ENCODE measurements at places on chromosomes 16 and 17.

GRCh38 chr17:27343294-27343693 lies 49.4 kb downstream of the WSB1 start:
- DNase-seq, result no peak

DNA sequence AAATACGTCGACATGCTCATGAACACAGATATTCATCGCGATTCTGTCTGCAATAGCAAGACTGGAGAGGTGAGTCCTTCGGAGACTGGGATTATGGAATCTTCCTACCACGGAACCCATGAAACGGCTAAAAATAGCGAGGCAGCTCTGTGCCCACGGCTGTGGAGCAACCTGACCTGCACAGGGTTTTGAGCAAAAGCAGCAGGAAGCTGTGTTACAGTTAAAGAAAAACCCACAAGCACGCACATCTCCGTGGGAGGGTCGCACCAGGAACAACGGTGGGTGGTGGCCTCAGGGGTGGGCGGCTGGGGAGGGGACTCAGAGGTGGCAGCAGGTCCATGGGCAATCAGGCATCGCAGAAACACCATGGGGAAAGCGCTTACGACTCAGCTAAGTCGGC lies 24.8 kb downstream of the SLC38A10 start:
- no peak for DNase-seq

- DNase-seq, result no peak
Observed at GRCh38 chr16:88771294-88771772, 13.7 kb downstream of the PIEZO1 start.

GRCh38 chr17:77694391-77695363 lies 263.8 kb upstream of the TNRC6C start:
- DNase-seq, result no peak

DNA sequence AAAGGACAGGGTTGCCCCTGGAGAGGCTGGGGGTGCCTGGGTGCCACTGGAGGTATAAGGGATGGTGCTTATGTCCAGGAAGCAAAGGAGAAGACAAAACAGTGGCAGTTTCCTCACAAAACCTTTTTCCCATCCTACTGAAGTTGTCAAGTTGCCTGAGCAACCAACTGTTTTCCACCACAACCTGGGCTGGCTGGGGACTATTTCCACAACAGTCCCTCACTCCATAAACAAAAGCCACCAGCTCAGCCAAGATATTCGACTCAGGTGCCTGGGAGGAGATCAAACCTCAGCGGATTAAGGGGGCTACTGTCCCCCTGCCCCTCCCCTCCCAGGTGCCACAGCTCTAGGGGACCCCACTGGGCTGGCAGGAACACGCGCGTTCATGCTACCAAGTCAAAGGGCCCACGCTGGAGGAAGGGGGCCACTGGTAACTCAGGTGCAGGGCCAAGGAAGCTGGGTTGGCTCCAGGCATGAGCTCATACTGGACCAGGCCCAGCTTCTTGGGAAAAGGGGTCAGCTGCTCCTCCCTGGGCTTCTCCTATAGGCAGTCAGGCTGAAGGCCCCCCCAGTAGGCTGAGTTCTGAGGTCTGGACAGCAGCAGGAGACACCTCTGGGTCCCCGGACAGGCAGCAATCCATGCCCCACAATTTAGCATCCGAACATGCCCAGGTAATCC lies 45.7 kb upstream of the MRPS23 start:
- no peak for DNase-seq

- DNase-seq, result no peak
Observed at GRCh38 chr17:9138161-9138717, 116.9 kb downstream of the NTN1 start.

GRCh38 chr16:9027070-9027799 lies 63.5 kb upstream of the USP7 start:
- DNase-seq, result no peak

GRCh38 chr17:81193470-81194224 lies 27.6 kb upstream of the AATK start:
- no peak for DNase-seq

GRCh38 chr17:3998436-3998835 lies 34.2 kb upstream of the ATP2A3 start:
- no peak for DNase-seq

GRCh38 chr17:76676629-76677028 lies 33.1 kb upstream of the ST6GALNAC1 start:
- no peak for DNase-seq

DNA sequence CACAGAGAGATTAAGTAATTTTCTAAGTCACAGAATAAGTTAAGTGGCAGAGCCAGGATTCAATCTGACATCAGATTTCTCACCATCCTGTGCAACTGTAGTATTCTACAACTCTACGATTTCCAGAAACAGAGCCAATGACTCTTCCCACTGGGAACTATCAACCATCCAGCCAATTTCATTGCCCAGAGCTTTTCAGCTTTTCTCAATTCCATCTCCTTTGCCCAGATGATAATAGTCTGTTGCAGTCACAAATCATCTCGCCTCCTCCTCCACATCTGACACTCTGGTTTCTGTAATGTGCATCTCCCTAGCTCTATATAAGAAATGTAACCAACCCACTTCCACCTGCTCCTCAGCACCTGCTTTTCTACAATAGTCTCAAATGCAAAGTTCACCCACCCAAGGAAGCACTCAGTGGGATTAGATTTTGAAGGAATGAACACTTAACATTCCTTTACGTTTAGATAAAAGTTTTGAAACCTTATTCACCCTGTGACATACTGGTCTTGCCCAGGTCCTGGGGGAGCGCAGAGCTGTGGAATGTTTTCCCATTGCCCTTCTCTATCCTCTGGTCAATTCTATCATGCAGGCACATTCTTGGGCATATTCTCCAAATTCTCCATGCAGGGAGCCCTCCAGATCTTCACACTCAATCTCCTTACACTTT lies 167.8 kb upstream of the ASIC2 start:
- no peak for DNase-seq

GRCh38 chr16:74700438-74701225 lies at the start of gene MLKL:
Gene MLKL, minus strand, starts transcription at chr16:74700862. Its CDS starts 5,105 bp downstream, at chr16:74695757.
- DNase-seq, result peak; percentile 86

- DNase-seq, result no peak
Observed at GRCh38 chr16:17544785-17545184, 74.0 kb upstream of the XYLT1 start.

DNA sequence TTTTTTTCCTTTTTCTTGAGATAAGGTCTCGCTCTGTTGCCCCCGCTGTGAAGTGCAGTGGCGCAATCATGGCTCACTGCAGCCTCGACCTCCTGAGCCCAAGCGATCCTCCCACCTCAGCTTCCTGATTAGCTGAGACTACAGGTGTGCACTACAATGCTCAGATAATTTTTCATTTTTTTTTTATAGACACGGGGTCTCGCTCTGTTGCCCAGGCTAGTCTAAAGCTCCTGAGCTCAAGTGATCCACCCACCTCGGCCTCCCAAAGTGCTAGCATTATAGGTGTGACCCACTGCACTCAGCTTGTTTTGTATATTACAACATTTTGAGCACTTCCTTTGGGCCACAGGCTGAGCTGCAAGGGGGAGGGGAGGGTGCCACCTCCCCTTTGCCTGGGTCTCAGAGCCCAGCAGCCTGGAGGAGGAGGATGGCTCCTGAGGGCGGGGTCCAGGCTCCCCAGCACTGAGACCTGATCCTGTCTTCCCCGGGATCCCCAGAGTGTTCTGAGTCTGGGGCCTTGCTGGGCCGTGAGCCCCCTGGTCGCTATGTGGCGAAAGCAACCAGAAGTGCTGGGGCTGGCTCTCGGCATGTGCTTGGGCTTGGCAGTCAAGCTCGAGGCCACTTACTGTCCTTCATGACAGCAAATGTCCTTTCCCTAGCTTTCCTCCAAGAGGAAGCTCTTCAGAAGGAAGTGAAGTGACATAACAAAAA lies 8.1 kb downstream of the DEF8 start:
- no peak for DNase-seq

GRCh38 chr17:20216853-20217252 lies 207.7 kb downstream of the SPECC1 start:
- DNase-seq, result no peak

GRCh38 chr16:53620476-53620875 lies 83.2 kb downstream of the RPGRIP1L start:
- no peak for DNase-seq

DNA sequence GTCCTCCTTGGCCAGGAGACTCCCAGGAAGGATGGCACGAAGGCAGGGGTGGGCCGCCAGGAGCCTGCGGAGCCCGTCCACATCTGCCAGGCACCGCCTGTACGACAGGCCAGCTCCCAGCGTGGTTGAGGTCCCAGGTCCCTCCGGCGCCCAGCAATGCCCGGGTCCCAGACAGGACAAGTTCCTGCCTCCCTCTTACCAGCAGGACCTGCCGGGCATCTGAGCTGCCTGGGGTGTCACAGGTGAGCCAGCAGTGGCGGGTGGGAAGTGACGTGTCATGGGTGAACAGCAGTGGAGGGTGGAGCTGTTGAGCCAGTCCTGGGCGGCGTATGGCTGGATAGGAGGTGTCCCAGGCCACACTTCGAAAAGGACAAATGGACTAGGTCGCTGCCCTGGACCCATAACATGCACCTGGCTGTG lies 15.7 kb upstream of the BAHCC1 start:
- no peak for DNase-seq

DNA sequence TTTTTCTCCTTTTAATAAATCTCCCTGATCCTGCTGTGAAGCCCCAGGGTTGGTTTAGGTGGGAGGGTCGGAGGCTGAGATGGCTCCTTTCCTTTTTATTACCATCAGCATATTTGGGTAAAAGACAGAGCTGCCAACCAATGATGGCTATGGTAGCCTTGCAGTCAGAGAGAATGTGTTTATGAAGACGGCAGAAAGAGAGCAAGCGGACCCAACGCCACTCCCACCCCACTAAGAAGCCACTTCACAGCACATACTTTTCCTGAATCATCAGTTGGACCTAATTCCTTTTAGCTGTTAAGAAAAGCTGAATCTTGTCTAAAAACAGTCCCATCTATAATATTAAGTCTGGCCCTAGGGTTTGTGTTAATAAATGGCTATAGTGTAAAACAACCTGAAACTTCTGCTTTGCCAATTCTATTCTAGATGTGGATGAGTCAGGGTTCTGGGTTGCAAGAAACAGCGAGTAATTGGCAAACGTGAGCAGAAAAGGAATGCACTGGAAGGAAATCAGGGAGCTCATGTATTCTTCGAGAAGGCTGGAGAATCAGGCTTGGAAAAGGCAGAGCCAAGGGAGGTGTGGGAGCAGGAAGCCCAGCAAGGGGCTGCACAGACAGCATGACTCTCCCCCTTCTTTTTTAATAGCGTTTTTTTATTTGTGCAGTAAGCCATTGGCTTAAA lies 34.0 kb upstream of the PRKCA start:
- DNase-seq, result no peak

GRCh38 chr16:77850636-77851333 lies 62.4 kb downstream of the VAT1L start:
- DNase-seq, result peak; percentile 31

- DNase-seq, result peak; percentile 46
Observed at GRCh38 chr17:43393944-43394482, 4.8 kb upstream of the ARL4D start.

GRCh38 chr16:22728167-22728836 lies 85.7 kb upstream of the HS3ST2 start:
- no peak for DNase-seq

GRCh38 chr16:84816023-84816422 lies 3.8 kb upstream of the CRISPLD2 start:
- DNase-seq, result no peak

DNA sequence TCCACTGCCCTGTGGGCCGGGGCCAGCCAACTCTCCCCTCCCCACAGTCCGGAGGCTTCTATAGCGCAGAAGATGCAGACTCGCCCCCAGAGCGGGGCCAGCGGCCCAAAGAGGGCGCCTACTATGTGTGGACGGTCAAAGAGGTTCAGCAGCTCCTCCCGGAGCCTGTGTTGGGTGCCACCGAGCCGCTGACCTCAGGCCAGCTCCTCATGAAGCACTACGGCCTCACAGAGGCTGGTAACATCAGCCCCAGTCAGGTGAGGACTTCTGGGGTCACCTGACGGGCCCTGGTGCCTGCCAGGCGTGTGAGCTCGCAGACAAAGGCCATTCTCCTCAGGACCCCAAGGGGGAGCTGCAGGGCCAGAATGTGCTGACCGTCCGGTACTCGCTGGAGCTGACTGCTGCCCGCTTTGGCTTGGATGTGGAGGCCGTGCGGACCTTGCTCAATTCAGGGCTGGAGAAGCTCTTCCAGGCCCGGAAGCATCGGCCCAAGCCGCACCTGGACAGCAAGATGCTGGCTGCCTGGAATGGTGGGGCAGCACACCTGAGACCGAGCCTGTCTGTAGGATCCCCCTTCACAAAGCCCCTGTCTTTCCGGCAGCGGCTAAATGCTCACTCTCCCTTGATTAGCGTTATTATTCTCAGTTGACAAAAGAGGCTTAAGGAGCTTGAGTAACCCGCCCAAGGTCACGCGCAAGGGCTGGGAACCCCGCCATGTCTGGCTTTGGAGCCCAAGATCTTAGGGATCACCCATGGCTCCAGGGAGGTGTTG lies 3.9 kb downstream of the SPATA20 start:
- DNase-seq, result peak; percentile 87

DNA sequence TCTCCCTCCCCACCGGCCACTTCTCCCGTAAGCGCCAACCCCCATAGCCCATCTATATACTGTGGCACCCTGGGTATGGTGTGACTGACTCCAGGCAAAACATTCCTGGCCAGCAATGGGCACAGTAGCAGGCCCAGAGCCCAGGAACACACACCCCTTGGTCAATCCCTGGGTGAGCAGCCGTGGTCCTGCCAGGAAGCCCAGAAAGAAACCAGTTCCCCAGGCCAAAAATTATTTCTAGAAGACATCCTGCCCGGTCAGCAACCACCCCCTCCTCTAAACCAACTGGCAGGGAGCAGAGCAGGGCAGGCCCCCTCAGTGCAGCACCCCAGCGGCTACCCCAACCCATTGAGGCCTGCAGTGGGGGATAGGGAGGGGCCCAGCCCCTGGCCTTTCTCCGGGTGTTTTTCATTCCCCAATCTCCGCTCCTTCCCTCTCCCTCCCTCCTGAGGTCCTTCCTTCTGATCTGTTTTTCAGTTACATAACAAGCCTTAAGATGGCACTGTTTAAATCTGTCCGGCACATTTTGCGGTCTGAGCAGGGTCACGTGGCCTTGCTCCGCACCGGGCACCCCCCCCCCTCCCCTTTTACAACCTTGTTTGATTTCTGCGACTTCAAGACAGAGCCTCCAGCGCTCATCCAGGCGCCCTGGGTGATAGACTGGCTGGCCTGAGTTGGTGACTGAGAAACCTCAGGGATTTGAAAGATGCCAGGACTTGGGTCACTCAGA lies 2.0 kb downstream of the NPTX1 start:
- DNase-seq, result no peak

DNA sequence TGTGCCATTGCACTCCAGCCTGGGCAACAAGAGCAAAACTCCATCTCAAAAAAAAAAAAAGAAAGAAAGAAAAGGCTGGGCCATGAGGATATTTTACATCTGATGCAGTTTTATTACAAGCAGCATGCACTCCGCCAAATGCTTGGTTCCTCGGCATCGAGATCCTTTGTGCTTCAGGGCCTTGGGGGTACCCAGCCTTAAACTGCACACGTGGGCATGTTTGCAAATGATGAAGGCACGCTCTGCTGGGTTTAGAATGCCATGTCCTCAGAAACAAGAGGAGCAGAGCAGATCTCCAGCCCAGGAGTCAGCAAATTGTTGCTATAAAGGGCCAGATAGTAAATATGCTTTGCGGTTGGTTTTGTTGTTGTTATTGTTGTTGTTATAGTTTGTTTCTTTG lies 153.2 kb downstream of the KATNIP start:
- no peak for DNase-seq

- DNase-seq, result no peak
Observed at GRCh38 chr16:86041215-86041614, 142.3 kb downstream of the IRF8 start.
